ENCODE measurements at places on chromosomes 5 and 9.

DNA sequence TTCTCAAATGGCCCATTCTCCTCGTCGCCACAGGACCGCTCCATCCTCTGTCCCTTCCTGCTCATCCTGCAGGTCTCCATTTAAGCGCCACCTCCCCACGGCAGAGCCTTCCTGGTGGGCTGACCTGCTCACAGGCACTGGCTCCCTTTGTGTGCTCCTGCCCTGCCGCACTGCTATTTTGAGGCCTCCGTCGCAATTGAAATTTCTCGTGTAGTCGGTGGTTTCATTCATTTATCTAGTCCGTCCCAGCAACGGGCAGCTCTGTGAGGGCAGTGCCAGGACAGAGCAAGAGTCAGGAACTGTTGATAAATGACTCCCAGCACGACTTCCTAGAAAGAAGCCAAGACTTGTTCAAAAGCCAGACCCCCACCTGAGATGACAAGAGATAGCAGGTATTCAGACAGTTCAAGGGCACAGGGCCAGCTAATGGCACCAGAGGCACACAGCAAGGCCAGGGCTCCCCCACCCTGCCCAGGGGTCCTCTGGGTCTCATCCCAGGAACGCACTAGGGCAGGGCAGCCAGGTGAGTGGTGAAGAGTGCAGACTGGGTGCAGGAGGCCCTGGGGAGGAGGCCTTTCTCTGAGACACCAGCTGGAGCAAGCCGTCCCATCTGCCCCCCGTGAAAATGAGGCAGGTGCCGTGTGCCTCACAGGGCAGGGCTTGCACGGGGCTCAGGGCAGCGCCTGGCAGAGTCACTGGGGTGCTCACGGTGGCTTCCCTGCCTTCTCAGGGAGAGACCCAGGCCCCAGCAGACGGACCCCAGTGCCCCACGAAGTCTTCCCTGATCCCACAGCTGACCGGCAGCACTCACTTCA lies 36.9 kb downstream of the FAM78A start:
- no peak for DNase-seq

GRCh38 chr9:134518004-134518606 lies 123.5 kb upstream of the COL5A1 start:
- DNase-seq = no peak

GRCh38 chr5:154524859-154525258 lies 46.8 kb upstream of the HAND1 start:
- DNase-seq = no peak

DNA sequence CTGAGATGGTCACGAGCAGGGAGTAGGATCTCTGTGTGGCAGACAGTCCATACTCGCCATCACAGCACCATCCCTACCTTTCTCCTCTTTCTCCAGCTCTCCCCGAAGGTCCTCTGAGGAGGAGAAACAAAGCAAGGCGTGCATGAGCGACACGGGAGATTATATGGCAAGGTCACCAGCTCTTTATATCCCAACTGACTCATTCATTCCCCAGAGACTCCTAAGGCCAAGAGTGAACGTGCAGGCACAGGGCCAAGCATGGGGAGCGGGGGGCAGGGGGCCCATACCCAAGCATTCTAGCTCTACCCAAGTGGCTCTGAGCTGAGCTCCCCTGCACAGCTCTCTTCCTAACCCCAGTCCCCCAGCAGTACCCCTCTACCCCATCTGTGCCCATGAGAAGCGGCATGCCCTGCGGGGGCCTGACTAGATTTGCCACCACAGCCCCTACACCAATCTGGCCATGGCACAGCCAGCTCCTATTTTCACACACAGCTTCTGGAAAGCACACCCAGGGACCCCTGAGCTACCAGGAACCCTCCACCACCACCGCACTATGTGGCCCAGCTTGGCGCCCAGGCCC lies 6.8 kb downstream of the TRIM7 start:
- no peak for DNase-seq

GRCh38 chr9:96874947-96875460 lies 20.7 kb upstream of the ZNF782 start:
- DNase-seq = peak; percentile 74

GRCh38 chr5:159304961-159305595 lies 25.2 kb downstream of the IL12B start:
- no peak for DNase-seq

GRCh38 chr5:174852143-174852542 lies 127.8 kb downstream of the MSX2 start:
- DNase-seq = no peak

DNA sequence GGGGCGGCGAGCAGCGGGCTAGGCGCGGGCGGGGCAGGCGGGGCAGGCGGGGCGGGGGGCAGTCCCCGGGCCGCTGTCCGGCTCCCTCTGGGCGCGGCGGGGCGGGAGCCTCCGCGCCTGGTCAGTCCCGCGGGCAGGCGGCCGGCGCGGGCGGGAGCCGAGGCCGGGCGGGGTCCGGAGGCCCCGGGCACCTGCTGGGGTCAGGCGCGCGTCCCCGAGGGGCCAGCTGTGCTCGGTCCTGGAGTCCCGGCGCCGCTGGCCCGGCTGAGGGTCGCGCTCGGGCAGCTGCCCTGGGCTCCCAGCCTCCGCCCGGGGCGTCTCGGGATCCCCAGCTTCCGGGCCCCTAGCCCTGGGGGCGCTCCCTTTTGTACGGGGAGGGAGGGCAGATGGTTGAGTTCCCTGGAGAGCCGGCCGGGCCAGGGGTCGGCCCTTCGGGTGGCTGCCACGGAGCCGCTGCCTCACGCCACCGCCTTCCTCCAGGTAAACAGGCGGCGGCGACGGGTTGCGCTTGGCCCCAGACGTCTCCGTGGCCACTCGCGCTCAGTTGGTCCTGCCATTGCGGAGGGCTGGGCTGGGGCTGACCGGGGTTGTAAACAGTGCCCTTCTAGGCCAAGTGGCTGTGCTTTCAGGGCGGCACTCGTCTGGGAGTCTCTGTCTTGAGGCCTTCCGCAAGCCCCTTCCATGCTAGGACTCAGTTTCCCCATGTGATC lies 473 bp downstream of the ZBTB34 start:
- peak; percentile 30 for DNase-seq

GRCh38 chr5:137438932-137439331 lies 60.2 kb downstream of the SPOCK1 start:
- DNase-seq = no peak

GRCh38 chr5:36998578-36998977 lies 122.0 kb downstream of the NIPBL start:
- DNase-seq = no peak

- DNase-seq = no peak
These were observed 18.7 kb downstream of the KCNIP1 start for GRCh38 chr5:170522211-170523141.

DNA sequence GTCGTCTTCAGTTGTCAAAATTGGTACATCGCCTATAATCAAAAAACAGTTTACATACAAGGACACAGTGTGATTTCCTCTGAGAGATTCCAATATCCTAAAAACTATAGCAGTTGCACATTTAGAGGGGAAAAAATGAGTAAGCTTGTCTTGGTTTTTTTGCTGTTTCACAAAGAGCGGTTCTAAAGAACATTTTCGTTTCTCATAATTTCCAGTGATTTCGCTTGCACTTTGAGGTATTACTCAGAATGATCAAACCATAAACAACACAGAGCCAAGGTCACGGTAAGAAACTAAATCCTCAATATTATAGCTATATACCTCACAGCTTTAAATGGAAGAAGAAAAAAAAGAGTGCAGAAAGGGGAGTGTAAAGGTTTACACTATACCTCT lies 861 bp downstream of the MTX3 start:
- DNase-seq = no peak

- no peak for DNase-seq
These were observed 174.6 kb upstream of the ZNF608 start for GRCh38 chr5:124920909-124921666.

GRCh38 chr9:98009437-98009836 lies 26.3 kb downstream of the ANP32B start:
- DNase-seq = no peak

GRCh38 chr9:83449166-83449565 lies 89.0 kb downstream of the FRMD3 start:
- DNase-seq = no peak

DNA sequence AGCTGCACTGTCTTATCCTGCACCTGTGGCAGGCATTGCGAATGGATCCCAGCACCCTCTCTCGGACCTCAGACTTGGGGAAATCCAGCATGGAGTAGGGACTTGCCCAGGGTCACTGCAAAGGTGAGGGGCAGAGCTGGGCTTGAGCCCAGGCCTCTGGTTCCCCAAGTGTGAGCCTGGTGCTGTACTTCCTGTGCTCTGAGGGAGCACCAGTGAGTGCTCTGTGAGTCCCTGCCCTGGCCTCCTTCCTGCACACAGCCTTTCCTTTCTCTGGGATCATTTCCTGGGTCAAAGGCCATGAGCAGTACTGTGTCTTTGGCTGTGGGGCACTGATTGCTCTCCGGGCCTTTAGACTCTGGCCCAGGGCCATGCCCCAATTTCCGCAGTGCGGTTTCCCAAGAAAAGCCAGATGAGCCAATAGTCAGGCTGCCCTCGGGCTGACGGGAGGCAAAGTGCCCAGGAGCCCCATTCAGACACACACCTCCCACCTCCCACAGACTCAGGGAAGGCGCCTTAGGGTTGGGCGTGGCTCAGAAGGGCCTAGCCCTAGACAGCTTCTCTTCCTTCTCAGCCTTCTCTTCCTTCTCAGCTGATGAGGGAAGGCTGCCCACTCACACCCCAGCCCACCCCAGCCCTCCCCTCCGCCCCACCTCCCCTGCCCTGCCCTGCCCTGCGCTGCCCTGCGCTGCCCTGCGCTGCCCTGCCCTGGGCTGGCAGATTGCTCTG lies 23.3 kb upstream of the TRIM14 start:
- no peak for DNase-seq

DNA sequence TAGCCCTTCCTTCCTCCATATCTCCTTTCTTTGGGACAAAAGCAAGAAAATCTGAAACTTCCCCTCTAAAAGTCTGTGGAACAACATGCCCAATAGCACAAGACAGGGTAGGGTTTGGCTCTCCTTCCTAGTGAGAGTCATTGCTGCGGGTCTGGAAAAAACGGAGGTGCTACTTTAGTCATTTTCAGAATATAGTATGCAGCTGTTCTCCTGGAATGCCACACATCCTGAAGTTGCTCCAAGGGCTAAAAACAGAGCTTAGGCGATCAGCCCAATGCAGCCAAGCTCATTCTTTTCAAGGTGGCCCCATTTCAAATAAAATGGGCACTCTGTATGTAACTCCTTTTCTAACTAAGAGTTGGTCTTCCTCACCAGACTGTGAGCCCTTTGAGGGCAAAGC lies 39.5 kb upstream of the MYOT start:
- no peak for DNase-seq

GRCh38 chr5:168877132-168877892 lies 298.1 kb upstream of the PANK3 start:
- DNase-seq = peak; percentile 5

GRCh38 chr5:66889524-66889923 lies 293.3 kb downstream of the MAST4 start:
- no peak for DNase-seq

DNA sequence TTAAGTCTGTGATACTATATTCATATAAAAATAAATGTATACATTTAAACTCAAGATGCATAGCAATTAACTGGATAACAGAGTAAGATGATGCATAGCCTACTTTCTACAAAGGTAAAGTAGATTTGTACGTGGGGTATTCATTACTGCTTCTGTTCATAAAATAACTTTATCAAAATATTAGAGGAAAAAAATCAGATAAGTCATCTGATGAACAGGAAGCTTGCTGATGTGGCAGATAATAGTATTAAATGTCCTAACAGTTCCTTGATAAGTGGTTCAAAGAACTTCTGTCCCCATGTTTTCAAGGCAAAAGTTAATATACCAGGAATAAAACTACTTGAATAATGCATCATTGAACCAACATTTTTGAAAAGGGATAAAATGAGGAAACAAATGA lies 123.7 kb downstream of the NFIB start:
- DNase-seq = no peak

- no peak for DNase-seq
These were observed 44.4 kb upstream of the DAB2 start for GRCh38 chr5:39469176-39469575.

- DNase-seq = no peak
These were observed 35.2 kb upstream of the PDE8B start for GRCh38 chr5:77175231-77175630.

DNA sequence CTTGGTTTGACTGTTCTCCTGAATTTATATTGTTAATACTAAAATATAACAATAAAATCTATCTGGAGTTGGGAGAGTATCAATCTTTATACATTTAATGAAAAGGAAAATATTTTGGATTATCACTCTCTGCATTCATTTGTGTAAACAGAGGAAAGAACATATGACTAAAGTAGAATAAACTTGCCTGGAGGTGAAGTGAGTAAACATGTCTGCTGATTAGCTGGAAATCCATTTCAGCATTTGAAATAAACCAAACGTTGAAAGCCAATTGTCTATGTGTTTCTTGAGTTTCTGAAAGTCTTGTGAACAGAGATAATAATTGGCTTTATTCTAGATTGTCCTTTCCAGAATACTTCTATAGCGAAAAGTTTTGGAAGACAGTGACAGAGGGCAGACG lies 776.2 kb downstream of the SEMA5A start:
- no peak for DNase-seq

DNA sequence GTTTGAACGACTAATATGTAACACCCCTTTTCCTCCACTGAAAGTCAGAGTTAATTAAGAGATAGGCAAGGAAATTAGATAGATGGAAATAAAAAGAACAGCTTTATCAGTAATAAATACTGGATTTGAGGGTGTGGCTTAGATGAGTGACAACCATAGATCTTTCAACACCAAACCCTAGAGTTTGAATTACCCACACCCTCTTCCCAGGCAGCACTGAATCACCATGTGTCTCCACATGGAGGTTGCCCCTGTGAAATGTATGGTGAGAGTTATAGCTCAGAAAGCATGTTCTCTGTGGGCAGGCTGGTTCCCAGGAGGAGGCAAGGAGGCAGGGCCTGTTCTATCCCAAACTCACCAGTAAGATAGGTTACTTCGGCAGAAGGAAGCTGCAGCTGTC lies 69.7 kb downstream of the TMEM174 start:
- DNase-seq = no peak

GRCh38 chr9:14400658-14400995 lies 86.7 kb upstream of the NFIB start:
- DNase-seq = no peak

DNA sequence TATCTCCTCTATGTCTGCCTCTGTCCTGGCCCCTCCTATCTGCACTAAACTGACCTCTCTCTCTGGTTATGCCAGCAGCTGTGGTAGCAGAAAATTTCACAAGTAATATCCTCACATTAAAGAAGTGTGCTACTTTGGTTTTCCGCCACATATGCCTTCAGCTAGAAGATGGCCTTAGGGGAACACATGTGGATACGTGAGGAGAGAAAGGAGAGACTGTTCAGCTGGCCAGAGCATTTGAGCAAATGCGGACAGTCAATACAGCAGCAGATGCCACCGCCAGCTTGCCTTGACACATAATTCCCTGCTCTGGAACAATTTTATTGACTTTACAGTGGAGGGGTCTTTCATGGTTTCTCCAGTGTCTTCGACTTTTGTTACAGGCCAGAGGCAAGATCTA lies 434.6 kb downstream of the TAF11L14 start:
- no peak for DNase-seq

DNA sequence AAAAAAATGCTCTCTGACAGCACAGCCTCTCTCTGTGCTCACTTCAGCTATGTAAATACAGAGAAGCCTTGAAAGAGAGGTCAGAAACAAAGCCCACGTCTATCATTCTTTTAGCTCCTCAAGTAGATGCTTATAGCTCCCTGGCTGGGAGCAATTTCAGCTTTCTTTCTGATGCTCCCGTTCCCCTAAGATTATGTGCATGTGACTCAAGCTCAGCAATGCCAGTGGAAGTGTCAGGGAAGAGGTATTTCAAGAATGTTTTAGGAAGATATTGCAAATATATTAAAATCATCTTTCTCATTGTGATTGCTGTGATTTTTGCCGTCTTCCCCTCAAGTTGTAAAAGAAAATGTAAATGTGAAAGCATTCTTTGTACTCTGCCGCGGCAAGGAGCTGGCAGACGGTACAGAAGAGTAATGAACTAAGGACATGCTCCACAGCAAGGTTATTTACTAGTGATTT lies 1353.7 kb upstream of the ACO1 start:
- no peak for DNase-seq
